ENCODE measurements at places on chromosomes 3 and 15.

GRCh38 chr15:67822537-67823313 is 2.6 kb upstream of the SKOR1 start:
- DNase-seq, result peak; percentile 61

- DNase-seq, result peak; percentile 76
These were observed 485 bp downstream of the CELF6 start for GRCh38 chr15:72319360-72319984.

DNA sequence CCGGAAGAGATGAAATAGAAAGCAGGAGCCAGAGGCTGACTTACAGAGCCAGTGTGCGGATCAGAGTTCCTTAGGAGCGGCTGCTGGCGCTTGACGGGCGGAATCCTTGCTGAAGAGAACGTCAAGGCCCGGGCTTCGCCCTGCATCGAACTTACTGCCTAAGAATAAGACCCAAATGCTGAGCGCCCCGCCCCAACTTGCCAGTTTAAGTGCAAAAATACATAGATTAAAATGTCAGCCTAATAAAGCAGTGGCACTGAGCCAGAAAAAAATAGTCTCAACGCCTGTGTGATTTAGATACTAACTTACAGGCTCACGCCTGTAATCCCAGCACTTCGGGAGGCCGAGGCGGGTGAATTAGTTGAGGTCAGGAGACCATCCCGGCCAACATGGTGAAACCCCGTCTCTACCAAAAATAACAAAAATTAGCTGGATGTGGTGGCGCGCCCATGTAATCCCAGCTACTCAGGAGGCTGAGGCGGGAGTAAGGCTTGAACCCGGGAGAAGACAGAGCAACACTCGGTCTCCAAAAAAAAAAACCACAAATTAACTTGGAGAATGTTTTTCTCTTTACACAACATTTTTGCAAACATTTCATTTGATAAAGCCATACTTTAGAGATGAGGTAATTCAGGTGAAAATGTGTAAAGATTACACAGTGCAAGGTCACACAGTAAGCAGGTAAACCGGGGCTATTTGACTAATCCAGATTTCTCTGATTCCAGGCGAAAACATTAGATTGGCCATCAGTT is 1.2 kb upstream of the UBP1 start:
- no peak for DNase-seq

DNA sequence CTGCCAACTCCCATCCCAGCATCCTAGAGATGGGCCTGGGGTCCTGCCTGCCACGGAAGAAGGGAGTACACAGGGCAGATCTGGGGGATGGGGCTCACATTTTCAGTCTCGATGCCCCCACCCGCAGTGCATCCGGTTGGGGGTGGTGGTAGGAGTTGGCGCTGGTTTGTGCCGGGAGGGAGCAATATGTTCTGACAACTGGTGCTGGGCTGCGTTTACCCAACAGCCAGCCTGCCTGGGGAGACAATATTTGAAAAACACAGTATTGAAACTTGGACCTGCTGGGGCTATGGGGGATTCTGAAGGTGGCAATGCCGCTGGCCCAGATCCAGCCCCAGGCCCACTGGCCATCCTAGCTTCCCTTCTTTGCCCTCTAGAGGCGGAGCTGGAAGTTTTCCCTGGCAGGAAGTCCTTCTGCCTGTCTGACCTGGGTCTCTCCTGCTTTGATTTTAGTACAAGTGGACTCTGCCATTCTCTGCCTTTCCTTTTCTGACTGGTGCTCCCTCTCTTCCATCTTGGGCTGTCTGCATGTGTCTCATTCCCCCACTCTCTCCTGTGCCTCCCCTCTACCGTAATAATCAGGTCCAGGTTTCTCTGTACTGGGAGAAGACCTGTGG is 3.5 kb downstream of the SEMA3F start:
- DNase-seq, result no peak

- no peak for DNase-seq
These were observed 153.2 kb downstream of the UNC13C start for GRCh38 chr15:54131410-54131809.

- peak; percentile 95 for DNase-seq
These were observed 56.3 kb downstream of the IL20RB start for GRCh38 chr3:137013951-137014688.

DNA sequence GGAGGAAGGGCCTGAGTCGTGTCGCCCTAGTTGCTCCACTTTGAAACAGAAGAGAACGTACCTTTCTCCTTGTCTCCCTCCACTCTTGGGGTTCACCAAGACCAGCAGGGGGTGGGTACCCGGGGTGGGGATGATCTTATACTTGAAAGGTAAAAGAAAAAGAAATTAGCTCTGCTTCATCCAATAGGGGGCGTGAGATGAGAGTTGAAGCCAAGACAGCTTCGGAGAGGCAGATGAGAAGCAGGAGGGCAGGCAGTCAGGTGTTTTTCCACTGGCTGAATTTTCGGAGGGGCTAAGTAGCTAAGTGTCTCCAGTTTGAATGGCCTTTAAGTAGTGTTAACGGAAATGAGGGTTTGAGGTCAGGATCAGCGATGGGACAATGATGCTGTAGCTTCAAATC is 100.4 kb downstream of the DGKG start:
- no peak for DNase-seq

- DNase-seq, result no peak
These were observed 82.3 kb downstream of the CHSY1 start for GRCh38 chr15:101169495-101170071.

DNA sequence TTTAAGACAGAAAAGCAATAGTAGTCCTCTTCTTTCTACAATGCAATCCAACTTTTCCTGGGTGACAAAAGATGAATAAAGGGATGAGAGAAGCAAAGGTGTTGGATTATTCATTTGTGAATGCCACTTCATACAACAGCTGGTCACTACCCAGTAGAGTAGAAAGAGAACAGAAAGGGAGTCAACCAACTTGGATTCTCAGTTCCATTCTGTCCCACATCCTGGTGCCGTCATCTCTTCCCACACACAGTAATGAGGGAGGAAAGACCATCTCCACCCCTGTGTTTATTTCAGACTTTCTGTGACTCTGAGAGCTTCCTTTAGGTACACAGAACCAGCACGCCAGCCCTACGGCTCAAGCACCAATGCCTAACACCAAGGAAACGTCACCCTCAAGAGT is 71.0 kb downstream of the FOXP1 start:
- no peak for DNase-seq

- DNase-seq, result no peak
These were observed 273.6 kb upstream of the PROK2 start for GRCh38 chr3:72058493-72059081.

DNA sequence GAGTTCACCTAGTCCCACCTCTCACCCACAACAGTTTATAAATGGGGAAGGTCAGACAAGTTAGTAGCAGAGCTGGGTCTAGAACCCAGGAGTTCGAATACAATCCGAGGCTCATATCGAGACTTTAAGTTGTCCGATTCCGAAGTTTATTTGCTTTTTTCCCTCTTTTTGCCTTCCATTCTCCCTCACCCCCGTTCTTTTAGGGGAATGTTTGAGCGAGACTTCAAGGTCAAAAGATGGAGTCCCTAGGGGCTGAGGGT is 7.3 kb downstream of the BCL6 start:
- no peak for DNase-seq

GRCh38 chr3:159907828-159908227 is 80.8 kb upstream of the IL12A start:
- DNase-seq, result no peak

DNA sequence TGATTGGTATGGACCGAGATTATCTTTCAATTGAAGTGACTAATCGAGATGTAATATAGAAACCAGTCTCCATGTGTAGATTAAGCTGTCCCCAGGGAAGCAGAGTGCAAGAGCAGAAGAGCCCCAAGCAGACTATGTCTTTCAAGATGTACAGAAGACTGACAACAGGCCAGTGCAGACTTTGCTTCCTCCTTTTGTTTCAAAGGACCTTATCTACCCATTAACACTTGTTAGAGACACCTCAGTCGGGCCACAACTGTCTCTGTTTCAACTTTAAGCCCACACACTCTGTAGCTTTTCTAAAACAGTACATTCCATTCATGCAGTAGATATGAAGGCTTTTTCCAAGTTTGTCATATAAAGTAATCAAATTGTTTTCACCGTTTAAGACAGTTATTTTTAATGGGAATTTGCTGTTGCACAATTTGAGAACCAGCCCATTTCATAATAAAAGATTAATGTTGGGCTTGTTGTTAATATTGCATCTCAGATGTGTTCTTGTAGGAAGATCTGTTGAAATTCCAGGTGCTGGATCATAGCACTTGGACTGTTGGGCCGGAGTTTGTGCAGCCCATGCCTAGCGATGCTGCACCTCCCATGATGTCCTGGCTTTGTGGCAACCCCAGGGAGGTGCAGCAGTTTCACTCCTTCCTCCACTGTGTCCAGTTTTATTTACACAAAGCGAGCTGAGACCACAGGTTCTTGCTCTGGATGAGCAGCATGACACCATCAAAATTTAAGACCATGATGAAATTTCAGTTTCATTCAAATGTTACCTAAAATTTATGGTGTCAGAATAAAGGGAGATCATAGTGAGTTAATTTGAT is 12.4 kb downstream of the GORASP1 start:
- no peak for DNase-seq

- no peak for DNase-seq
These were observed 539.3 kb downstream of the SQOR start for GRCh38 chr15:46174122-46174521.
